Fibroblast of lung (primary cell): ENCODE measurements at places on chromosomes 7 and 10. TPM values are rescaled to one million over a fixed set of nuclear protein-coding genes. Genes with fewer than 3 reads are reported as not detected.

The LIPK gene
- total RNA-seq = not detected in 2 replicates

The TAS2R16 gene
- total RNA-seq = not detected in 2 replicates

The NUTM2E gene
- under 0.01 TPM in 1 of 2 replicates, not detected in the other for total RNA-seq

GRCh38 chr10:58992830-58993460, 183.5 kb upstream of the PHYHIPL start:
- DNase-seq = no peak

DNA sequence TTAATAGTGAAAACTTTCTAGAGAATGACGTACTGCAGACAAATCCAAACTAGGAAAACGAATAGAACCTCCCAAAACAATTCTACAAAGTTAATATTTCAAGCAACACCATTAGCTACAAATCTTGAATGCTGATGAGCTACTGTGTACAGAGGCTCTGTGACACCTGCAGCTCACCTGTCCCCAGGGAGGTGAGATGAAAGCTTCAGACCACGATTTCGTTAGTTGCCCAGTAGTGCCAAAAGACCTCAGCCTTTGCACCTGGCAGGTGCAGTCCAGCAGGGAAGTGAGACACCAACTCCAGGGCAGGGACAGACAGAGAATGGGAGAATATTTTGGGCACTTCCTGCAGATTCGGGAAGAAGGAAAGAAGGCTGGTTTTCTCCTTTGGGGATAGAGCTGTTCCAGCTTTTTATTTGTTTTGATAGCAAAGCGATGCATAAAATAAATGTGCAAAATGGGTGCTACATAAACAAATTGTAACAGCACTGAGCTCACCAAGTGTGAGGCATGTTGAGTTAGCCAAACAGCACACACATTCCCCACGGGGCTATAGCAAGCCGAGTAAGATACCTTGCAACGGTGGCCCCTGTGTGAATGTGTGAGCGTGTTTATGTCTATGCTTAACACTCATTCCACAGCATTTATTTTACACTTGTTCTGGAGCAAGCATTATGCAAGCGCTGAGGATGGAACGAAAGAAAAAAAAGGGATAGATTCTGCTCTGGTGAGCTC, 1024.8 kb upstream of the AUTS2 start:
- no peak for DNase-seq

DNA sequence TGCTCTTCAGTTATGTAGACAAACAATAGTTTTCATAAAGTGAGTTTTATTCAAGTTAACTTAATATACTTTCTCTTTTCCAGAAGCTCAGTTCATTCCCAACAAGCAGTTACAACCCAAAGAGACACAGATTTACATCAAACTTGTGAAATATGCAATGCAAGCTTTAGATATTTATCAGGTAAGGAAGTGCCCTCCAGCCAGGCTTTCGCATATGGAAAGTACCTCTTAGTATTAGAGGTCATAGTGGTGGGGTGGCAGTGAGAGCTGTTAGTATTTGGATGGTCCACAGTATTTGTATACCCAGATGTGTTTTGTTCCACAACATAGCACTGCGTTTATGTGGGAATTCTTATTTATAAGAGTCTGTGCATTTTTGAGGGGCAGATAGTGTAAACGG, 32.1 kb downstream of the TRRAP start:
- no peak for DNase-seq
